ENCODE measurements at places on chromosomes 3 and 15.
A peak's percentile ranks its signal among the peaks of the same experiment; 100 is the strongest.

DNA sequence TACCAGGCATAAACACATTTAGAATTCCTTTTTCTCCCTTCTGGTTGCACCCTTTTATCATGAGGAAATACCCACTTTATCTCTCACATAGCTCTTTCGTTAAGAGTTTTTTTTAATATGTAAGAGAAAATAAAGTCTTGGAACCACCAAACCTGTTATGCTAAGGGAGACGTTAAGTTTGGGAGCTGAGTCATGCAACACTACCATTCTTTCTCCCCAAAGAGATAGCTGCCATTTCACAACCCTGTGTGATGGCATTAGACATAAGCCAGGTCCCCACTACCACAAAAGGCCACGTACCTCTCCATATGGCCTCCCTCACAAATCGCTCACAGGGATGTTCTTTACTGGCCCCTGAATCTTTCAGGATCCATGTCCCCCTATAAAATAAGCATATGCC, 7.6 kb upstream of the NIPA1 start:
- DNase-seq: no peak

- no peak for DNase-seq
These were observed 50.7 kb upstream of the AGBL1 start for GRCh38 chr15:86028961-86029360.

- DNase-seq: no peak
These were observed 174.7 kb downstream of the IGF1R start for GRCh38 chr15:98823012-98823458.

DNA sequence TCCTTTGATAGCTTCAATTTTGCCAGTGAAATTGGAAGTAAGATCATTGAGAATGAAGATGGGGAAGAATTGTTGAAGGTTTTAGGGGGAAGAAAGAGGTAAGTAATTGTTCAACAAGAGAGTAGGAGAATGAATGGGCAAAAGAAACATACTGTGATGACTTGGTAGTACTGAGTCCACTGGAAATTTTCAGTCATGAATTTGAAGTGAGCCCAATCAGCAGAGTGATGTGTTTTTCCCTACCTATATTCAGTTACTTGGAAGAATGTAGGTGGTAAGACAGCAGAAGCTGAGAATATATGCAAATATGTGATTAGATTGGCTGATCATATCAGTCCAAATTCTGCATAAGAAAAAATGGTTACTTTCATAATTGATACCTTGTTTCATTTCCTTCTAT, 569.6 kb downstream of the AGBL1 start:
- no peak for DNase-seq

GRCh38 chr15:52186651-52187486, 4.3 kb downstream of the GNB5 start:
- peak; percentile 16 for DNase-seq

- DNase-seq: peak; percentile 32
These were observed 600 bp downstream of the FBXO45 start for GRCh38 chr3:196569003-196569516.

DNA sequence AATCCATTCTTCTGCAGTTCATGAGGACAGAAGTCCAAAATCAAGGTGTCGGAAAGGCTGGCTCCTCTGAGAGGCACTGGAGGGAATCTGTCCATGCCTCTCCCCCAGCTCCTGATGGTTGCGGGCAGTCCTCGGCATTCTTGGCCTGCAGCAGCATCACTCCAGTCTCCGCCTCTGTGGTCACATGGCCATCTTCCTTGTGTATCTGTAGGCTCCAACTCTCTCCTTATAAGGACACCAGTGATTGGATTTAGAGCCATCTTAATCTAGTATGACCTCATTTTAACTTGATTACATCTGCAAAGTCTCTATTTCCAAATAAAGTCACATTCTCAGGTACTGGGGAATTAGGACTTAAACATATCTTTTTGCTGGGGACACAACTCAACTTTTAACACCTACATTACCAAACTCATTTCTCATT, 56.0 kb upstream of the FLNB start:
- DNase-seq: peak; percentile 67

DNA sequence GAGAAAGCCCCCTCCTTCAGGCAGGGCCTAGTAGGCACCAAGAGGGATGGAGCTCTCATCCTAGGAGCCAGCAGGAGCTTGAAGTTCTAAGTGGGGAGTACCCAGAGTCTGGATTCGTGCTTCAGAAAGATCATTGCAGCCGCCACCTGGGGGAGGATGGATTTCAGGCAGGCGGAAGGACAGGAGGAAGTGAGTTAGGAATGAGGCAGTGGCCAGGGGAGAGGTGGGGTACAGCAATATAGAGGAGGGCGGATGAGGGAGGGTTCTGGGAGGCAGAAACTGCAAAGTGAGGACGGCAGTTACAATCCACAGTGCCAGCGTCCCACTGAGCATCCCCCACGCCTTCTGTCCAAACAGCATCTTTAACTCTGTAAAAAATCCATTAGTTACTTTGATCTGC, 65.2 kb upstream of the LINGO1 start:
- DNase-seq: peak; percentile 21

- DNase-seq: no peak
These were observed 35.1 kb downstream of the CCK start for GRCh38 chr3:42230860-42231259.

- peak; percentile 51 for DNase-seq
These were observed 4.6 kb upstream of the DAG1 start for GRCh38 chr3:49465270-49466034.

- DNase-seq: no peak
These were observed 132.3 kb downstream of the PGPEP1L start for GRCh38 chr15:98875309-98875708.

DNA sequence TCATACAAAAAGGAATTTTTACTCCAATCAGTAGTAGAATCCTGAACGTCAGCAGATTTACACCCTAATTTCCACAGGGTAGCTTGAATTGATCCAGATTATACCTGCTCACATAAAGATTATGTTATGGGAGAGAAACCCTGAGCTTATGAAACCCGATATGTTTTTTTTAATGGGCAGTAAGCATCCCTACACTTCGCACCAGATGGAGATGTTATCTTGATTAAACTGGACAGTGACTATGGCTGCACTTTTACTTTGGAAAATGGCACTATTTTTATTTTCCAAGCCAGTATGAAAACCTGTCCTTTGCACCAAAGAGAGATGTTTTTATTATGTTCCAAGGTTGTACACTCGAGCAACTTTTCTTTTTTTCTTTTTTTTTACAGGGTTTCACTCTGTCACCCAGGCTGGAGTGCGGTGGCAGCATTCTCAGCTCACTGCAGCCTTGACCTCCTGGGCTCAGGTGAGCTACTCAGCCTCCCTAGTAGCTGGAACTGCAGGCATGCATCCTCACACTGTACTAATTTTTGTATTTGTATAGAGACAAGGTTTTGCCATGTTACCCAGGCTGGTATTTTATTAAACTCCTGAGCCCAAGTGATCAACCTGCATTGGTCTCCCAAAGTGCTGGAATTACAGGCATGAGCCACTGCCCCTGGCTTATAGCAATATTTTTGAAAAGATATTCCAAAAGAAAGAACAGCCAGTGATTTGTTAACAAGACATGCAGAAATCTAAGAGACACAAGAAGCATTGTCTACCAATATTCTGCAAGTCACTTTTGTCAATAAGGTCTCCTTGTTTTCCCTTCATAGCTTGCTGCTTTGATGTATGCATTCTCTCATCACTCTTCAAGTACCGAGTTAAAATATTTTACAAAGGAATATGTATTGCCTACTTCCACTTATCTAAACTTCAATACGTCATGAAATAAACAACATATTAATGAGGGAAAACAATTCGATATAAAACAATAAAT, 1412.6 kb downstream of the ZPLD1 start:
- no peak for DNase-seq

DNA sequence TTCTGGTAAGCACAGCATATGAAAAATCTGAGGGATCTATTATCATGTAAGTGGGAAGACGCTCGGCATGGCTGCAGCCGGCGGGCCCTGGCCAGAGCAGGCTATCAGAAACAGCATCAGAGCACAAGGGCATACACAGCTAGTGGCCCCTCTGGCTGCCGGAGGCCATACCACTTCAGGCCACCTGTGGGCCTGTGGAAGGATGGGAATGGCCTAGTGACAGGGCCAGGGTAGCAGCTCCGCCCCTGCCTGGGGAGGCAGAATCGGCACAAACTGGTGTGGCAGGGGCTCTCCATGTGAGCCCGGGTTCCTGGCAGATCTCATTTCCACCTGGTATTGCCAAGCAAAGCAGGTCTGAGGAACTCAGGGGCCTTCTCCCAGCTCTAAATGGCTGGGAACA, 46.4 kb downstream of the SH3BP5 start:
- no peak for DNase-seq

- DNase-seq: no peak
These were observed 28.2 kb upstream of the PDZRN3 start for GRCh38 chr3:73652896-73653295.

DNA sequence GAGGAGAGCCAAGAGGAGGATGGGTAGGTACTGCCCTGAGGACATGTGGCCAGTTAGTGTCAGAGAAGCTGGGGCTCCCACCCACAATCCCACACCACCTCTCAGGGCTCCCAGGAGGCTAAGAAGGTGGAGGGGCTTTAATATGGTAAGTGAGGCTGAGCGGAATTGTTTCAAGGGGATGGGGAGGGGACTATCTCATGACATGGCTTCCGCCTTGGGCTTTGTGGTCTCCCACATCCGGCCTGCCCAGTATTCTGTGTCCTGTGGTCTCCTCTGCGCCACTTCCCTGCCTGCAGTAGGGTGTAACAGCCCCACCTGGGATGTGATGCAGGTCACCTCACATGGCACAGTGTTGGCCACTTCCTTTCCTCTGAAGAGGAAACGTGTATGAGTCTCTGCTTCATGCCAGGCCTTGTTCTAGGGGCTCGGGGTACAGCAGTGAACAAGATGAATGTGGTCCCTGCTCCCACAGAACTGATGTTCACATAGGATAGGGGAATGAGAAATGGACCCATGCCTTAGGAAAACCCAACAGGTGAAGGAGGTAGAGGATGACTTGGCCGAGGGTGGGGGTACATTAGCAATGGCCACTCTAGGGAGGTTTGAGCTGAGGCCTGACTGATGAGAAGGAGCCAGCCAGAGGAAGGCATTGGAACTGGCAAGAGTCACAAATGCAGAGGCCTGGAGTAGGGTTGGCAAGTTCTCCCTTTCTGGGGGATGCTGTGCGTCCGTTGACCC, 3.2 kb downstream of the NEIL1 start:
- DNase-seq: no peak

DNA sequence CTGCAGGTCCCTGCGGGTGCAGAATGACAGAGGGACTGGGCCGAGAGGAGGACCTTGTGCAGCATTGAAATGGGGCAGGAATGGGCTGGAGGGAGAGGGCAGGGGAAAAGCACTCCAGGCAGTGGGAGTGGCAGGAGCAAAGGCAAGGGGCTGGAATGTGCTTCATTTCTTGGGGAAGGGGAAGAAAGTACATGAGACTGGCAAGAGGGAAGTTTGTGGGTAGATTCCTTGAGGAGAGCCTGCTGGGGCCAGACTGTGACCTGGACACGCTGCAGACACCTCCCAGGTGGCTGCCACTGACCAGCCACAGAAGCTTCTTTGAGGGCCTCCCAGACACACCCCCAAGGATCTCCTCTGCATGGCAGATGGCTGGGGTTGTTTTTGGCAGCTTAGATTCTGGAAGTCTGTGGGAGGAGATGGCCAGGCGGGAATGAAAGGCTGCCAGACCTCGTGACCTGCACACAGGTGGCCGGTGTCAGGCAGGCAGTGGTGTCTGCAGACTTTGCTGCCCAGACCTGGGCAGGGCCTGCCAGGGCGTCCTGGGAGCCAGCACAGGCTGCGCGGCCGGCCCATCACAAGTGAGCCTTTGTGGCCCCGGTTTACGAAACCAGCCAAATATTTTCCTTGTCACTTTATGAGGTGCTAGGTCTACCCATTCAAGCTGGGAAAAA, 53.1 kb downstream of the SPSB4 start:
- no peak for DNase-seq

GRCh38 chr3:487614-488013, 291.1 kb downstream of the CHL1 start:
- no peak for DNase-seq
